ENCODE measurements at places on chromosomes 12 and 14. TPM values are rescaled to one million over a fixed set of nuclear protein-coding genes. Genes with fewer than 3 reads are reported as not detected.

- no peak for DNase-seq
These were observed 85.0 kb downstream of the KIF26A start for GRCh38 chr14:104223101-104224041.

GRCh38 chr14:56271970-56272369 lies 153.8 kb downstream of the PELI2 start:
- DNase-seq, result no peak

- DNase-seq, result no peak
These were observed 89.1 kb upstream of the STAC3 start for GRCh38 chr12:57340104-57340503.

DNA sequence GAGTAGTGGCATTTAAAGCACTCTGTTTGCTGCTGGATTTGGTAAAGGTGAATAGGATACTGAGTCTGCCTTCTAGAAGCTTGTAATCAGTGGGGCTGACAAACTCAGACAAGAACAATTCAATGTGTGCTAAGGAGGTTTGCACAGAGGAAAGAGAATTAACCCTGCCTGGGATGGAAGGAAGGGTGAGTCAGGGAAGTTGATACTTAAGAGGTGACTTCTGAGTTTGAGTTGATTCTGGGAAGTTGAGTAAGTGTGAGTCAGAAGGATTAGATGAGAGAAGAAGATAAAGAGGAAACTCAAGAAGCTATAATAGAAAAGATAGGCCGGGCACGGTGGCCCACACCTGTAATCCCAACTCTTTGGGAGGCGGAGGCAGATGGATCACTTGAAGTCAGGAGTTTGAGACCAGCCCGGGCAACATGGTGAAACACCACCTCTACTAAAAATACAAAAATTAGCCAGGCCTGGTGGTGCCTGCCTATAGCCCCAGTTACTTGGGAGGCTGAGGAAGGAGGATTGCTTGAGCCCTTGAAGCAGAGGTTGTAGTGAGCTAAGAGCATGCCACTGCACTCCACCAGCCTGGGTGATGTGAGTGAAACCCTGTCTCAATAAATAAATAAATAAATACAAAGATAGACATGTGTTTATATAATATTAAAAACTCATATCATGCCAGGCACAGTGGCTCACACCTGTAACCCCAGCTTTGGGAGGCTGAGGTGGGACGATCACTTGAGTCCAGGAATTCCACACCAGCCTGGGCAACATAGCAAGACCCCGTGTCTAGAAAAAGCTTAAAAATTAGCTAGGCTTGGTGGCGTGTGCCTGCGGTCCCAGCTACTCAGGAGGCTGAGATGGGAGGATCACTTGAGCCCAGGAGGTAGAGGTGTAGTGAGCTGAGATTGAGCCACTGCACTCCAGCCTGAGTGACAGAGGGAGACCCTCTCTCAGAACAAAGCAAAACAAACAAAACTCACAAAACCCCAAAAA lies 126.8 kb upstream of the CPM start:
- no peak for DNase-seq

- no peak for DNase-seq
These were observed 4.4 kb downstream of the XRCC3 start for GRCh38 chr14:103710771-103711377.

DNA sequence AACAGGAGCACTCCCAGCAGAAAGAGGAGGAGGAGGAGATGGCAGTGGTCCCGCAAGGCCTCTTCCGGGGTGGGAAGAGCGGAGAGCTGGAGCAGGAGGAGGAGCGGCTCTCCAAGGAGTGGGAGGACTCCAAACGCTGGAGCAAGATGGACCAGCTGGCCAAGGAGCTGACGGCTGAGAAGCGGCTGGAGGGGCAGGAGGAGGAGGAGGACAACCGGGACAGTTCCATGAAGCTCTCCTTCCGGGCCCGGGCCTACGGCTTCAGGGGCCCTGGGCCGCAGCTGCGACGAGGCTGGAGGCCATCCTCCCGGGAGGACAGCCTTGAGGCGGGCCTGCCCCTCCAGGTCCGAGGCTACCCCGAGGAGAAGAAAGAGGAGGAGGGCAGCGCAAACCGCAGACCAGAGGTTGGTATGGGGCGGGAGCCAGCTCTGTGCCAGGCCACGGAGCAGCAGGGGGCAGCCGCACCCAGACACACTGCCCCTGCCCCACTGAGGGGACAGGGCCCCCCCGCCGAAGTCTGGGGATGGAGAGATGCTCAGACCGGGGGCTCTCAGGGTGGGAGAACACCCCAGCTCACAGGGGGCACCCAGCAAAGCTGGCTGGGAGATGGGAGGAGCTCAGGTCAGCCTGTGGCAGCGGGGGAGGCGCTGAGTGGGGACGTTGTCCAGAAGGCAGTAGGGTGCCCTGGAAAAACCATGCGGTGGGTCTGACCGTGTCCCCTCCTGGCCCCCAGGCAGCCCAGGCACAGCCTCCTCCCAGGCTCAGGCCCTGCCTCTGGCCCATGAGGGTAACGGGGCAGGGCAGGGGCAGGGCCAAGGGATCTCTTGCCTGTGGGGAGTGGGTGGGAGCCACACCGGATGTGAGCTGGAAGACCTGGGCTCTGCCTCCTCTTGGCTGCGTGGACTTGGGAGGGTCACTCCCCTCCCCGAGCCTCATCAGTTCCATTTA lies 9.8 kb downstream of the CHGA start:
- DNase-seq, result no peak

GRCh38 chr12:124481772-124482566 lies 85.4 kb downstream of the NCOR2 start:
- DNase-seq, result no peak

DNA sequence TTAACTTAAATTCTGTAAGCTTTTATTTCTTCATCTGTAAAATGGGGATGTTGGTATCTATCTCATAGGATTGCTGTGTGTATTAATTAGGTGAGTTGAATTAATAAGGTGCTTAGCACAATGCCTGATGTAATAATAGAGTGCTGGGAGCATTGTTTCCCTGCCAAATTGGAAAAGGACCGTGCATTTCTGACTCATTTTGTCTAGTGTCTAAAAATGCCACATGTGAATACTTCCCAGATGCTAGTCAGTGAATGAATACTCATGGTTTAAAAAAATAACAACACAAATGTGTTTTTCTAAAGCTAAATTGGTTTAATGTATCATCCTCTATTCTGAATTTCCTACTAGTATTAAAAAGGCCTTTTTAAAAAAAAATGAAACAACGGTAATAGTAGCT lies 45.4 kb upstream of the NEDD1 start:
- DNase-seq, result no peak

- peak; percentile 81 for DNase-seq
These were observed 52.4 kb upstream of the CAPRIN2 start for GRCh38 chr12:30806989-30807694.

- DNase-seq, result no peak
These were observed 416.9 kb downstream of the TMEM132D start for GRCh38 chr12:129486931-129487330.

DNA sequence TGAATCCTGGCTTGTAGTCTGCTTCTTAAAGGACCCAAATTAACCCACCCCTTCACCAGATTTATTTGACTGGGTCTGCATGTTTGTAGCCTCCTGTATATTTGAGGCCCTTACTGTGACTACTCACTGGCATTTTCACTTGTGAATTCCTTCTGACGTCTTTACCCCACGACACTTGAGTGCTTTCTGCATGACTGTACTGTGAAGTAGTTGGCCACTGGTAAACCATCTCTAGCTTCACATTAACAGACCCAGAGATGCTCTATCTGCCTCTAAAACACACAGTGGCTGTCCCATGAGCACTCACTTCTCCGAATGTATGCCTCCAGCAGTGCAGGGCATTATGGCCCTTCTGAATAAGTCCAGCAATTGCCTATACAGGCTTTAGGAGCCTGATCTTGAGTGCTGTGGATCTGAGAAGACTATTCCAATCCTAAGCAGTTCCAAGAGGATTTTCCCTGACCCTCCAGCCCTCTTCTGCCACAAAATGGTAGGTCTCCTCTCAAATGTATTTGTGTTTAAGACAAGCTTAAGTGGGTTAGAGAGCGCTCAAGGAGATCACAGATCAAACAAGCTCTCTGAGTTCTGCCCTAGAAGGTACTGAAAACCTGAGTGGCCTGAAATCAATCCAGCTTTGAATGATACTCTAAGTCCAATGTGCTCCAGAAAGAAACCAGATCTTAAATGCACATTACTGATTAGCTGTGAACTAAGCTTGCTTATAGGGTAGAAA lies 534.7 kb downstream of the RPS29 start:
- DNase-seq, result no peak

- peak; percentile 46 for DNase-seq
These were observed 6.2 kb downstream of the IRAK3 start for GRCh38 chr12:66195242-66195641.

- DNase-seq, result no peak
These were observed 138.5 kb downstream of the CCER1 start for GRCh38 chr12:90816353-90817089.

DNA sequence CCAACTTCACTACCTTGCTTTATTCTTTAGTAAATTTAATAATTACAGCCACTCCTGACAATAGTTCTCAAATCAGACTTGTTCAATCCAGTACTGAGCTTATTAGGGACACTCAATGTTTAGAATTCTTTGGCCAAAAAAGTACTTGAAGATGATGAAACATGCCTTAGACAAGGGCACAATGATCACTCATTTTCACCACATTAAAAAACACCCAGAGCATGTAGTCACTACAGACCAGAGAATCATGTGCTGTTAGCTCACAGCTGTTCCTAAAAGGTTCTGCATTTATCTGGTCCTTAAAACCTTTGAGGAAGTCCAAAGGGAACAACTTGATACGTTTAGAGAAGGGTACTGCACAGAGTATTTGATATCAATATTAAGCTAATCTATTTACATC lies 98.7 kb downstream of the INSM2 start:
- DNase-seq, result no peak

GRCh38 chr12:16608946-16609539 lies 3.1 kb upstream of the LMO3 start:
- DNase-seq, result no peak

DNA sequence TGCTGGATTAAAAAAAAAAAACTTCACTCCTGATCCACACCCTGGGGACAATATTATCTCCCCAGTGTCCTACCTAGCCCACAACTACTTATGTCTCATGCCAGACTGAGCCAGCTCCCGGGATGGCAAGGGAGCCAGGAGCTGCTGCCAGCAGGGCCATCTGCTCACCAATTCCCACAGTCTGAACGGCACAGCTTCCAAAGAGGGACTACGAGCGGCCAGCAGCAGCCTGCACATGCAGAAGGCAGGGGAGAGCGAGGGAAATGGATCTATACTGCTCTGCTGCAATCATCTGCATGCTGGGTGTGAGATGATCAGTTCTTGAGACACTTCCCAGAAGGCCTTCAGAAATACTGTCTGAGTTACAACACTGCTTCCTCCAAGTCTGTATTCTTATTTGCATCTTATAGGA lies 11.1 kb downstream of the SSH1 start:
- no peak for DNase-seq

DNA sequence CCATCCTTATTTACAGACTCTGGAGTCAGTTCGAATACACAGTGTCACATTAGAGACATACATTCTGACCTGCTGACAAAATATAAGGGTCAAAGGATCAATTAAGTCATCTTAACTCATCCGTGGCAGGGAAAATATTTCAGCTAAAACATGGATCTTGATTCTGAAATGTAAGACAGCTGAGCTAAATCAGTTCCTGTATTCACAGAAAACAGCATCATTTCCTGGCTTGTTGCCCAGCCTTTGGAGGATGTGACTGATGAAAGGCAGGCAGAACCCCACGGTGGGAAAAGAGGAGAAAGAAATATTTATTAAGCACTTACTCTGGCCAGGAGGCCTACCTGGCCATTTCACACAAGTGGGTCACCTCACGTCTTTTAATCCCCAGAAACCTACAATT lies 101.9 kb downstream of the GAS2L3 start:
- DNase-seq, result no peak

- no peak for DNase-seq
These were observed 201.9 kb downstream of the PHETA1 start for GRCh38 chr12:111166779-111167540.

The GAS2L3 gene
- 13.5 TPM for total RNA-seq

The RFLNA gene
- 1.2 TPM for total RNA-seq

The CMAS gene
- 84.6 TPM for total RNA-seq

The GNG2 gene
- total RNA-seq, result 51.6 TPM
